ENCODE measurements at places on chromosomes 1 and 21.

DNA sequence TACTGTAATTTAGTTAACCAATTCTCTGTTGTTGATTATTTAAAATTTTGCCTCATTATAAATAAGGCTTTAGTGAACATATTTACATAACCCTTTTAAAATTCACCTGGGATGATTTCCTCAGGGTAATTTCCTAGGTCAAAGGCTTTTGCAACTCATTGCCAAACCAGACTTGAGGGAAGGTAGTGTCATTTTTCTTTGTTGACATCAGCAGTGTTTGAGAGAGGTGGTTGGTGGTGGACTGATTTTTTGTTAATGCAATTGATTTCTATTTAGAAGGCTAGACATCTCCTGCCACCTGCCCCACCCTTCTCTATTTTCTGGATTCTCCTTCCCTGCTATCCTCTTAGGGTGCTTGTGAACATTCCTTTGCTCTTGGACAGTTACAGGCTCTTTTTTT, 116.8 kb downstream of the HHAT start:
- no peak for DNase-seq

DNA sequence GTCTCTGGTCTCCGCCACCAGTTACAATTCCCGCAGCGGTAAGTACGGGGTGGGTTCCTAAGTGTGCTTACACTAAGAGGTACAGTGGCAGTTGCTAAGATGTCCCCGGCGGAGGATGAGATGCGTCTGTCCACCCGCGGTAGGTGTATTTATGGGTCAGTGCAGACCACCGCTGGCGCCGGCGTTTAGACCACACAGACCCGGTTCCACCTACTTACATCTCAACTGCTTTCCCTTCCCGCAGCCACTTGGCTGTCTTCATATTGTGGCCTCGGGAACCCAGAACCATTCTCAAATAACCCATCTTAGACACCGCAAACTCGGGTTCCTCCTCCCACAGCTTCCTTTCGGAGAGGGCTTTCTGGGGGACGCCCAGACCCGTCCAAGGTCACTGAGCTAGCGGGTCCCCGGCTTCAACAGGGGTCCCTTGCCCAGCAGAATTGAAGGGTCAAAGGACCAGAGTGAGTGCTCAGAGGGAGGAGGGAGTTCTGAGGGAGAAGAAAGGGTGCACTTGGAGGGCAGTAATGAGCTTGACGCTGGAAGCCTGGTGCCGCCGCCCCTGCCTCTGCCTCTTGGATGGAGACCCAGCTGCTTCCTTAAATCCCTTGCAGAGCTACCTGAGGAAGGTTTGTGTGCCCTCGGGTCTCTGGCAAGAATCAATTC, 8.6 kb downstream of the NR5A2 start:
- DNase-seq: no peak

GRCh38 chr1:92030656-92031107, 897 bp downstream of the EPHX4 start:
- no peak for DNase-seq

- DNase-seq: no peak
Measured at GRCh38 chr1:212595787-212596714, 12.5 kb upstream of the ATF3 start.

Data from DMS 273 treated with DMSO at 0.1 percent for 48 hours (cell line).